Bronchial epithelial cell (primary cell): ENCODE measurements at places on chromosomes 5 and 9. TPM values are rescaled to one million over a fixed set of nuclear protein-coding genes. Genes with fewer than 3 reads are reported as not detected.

GRCh38 chr5:6201631-6202030, 176.7 kb downstream of the MED10 start:
- peak; percentile 30 for DNase-seq

- no peak for DNase-seq
These were observed 257.9 kb downstream of the RASEF start for GRCh38 chr9:82805027-82805426.

DNA sequence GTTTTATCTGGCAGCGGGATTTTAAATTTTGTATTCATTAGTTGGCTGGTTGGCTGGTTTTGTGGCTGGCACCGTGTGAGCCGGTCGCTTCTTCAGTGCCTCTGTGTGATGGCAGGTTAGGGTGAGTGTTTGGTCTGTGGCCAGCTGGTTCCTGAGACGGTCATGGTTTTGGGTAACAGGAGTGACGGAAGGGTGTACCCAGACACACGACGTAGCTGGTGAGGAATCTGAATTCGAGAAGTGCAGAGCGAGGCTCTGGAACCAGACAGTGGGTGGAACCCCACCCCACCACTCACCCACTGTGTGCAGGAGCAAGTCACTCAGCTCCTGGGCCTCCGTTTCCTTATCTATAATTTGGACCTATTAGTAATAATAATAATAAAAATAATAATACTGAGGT, 2.7 kb downstream of the BTNL9 start:
- DNase-seq: no peak

DNA sequence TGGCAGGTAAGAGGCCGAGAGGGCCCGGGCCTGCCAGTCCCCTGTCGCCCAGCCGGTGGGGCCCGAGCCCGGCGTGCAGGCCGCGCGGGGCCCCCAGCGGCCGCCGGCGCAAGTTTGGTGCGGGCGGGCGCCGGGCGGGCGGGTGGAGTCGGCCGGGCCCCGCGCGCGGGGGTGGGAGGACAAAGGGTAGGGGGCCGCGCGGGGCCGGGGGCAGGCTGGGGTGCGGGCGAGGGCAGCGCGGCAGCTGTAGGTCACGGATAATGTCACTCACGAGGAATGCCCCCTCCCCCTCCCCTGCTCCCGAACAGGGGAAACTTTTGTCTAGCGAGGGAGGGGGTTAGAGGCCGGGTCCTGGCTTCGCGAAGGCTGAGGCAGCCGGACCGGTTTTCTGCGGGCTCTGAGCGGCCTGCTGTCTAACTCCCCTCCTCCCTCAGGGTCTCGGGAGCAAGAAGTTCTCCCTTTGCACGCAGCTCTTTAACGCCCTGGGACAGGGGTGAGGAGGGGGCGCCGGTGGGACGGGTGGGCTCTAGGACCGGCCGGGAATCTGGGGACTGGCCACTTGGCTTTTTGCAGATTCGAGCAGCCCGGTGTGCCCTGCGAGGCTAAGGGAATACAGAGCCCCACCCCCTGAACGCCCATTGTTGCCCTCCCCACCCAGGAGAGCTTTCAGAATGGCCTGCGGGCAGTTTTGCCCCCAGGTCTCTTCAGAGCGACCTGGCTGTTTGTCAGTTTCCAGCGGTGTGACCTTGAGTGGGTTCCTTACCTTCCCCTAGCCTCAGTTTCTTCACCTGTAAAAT, 21.3 kb upstream of the NDST1 start:
- DNase-seq: peak; percentile 48

DNA sequence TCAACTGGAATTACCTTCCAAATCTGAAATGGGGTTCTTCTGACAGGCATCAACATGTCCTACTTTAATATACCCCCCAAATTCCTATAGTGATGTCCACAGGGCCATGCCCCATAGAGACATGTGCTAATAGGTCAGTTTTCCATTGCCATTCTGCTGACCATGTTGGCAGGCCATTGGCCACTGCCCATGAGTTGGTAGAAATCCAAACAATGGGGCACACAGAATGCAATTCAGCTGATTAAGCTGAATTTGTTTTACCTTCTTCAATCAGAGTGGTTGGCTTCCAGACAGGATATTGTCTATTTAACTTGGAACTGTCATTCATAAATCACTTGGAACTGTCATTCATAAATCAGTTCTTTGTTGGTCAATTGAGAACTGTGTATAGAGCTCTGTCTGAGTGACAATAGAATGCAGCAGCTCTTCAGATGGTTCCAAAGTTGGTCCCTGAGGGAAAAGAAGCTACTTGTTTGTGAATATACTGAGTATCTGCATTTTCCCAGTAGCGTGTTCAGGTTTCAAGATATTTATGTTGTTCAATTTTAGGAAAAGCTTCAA, 336.9 kb downstream of the DRD1 start:
- DNase-seq: no peak

GRCh38 chr5:132257131-132258101, at the start of gene PDLIM4:
TSS of gene PDLIM4 (plus strand) at chr5:132257696. CDS start at chr5:132257735, 39 bp downstream.
- no peak for DNase-seq

GRCh38 chr9:19387317-19387716, 7.3 kb upstream of the RPS6 start:
- DNase-seq: no peak

ARRDC1 gene
- 114 and 136 TPM in 2 replicates for total RNA-seq

DMRT2 gene
- 0.38 and 0.53 TPM in 2 replicates for total RNA-seq

ABO gene
- 1.8 and 1.9 TPM in 2 replicates for total RNA-seq

SLCO6A1 gene
- under 0.01 TPM in 1 of 2 replicates, not detected in the other for total RNA-seq
